ENCODE measurements at places on chromosomes 7 and 10. TPM values are rescaled to one million over a fixed set of nuclear protein-coding genes. Genes with fewer than 3 reads are reported as not detected.

- no peak for DNase-seq
Observed at GRCh38 chr7:131827421-131827820, 271.0 kb upstream of the PODXL start.

Gene C10orf67
- polyA plus RNA-seq, result 0.16 TPM

GRCh38 chr10:119310806-119311205, 103.4 kb downstream of the GRK5 start:
- DNase-seq, result no peak

GRCh38 chr10:4048236-4048864, 263.3 kb upstream of the KLF6 start:
- no peak for DNase-seq

GRCh38 chr10:99964791-99965190, 45.0 kb downstream of the DNMBP start:
- DNase-seq, result no peak

Gene IFT22
- polyA plus RNA-seq, result 65.4 TPM

GRCh38 chr10:93595378-93596161, 5.5 kb downstream of the RBP4 start:
- DNase-seq, result no peak

Gene ACTR3C
- 2.4 TPM for polyA plus RNA-seq

- DNase-seq, result peak; percentile 70
Observed at GRCh38 chr7:17680943-17681351, 259.3 kb downstream of the SNX13 start.

GRCh38 chr10:78248651-78249464, 215.2 kb downstream of the RPS24 start:
- peak; percentile 80 for DNase-seq

DNA sequence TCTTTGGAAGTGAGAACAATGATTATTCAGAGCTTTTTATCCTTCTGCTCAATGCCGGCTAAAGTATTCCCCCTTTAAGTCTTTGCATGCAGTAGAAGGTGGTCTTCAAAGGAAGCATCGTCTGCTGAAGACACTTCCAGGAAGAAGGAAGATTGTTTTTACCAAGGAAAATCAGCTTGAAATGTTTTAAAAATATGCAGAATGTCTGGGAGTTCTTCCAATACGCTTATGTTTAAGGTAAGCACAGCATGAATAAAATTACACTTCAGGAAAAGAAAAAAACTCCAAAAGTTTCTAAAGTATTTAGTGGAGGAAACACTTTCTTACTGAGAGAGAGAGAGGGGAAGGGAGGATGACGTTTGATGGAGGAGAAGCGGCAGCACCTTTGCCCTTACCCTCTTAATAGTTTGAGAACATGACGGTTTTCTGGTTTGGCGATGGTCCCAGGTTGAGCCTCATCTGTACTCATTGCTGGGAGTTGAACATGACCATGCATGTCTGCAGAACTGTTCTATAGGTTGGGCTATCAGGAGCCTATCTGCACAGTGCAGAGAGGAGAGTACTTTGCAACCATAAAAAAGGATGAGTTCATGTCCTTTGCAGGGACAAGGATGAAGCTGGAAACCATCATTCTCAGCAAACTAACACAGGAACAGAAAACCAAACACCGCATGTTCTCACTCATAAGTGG, 338.1 kb downstream of the ACTR3B start:
- DNase-seq, result no peak

GRCh38 chr10:78520737-78521430, 487.2 kb downstream of the RPS24 start:
- peak; percentile 29 for DNase-seq

Gene LIPJ
- 0.59 TPM for polyA plus RNA-seq

- DNase-seq, result no peak
Observed at GRCh38 chr10:3631701-3632330, 153.2 kb downstream of the KLF6 start.

DNA sequence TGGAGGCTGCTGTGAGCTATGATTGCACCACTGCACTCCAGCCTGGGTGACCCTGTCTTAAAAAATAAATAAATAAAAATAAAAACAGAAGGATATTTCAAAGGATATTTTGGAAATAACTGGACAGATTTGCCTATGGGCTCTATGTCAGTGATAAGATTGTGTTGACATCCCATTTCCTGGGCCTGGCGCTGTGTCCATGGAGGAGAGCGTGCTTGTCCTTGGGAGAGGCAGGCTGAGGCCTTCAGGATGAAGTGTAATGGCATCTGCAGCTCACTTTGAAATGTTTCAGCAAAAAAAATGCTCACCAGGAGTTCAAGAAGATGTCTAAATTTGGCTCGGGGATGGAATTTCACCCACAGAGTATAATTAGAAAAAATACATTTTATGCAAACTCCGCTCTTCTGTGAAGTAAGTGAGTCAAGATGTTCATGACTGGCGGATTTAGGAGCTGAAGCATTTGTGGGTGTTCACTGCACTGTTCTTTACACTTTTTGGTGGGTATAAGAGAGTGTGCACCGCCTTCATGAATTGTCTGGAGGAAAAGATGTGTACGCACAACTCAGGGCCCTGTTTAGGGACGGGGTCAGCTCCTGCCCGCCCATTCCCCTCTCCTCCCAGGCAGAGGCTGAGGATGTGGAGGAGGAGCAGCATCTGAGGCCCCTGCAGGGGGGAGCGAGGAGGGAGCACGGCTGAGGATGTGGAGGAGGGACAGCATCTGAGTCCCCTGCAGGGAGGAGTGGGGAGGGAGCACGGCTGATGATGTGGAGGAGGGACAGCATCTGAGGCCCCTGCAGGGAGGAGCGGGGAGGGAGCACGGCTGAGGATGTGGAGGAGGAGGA, 18.5 kb upstream of the FOXL3 start:
- DNase-seq, result no peak

DNA sequence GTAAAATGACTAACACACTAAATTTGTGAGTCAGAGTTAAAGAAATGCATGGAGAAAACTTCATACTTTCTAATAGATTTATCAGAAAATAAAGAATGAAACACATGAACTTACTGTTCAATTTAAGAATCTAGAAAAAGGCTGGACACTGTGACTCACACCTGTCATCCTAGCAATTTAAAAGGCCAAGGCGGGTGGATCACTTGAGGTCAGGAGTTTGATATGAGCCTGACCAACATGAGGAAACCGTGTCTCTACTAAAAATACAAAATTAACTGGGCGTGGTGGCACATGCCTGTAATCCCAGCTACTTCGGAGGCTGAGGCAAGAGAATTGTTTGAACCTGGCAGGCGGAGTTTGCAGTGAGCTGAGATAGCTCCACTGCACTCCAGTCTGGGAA, 1106.2 kb upstream of the LRRN3 start:
- DNase-seq, result no peak

Gene VENTX
- not detected for polyA plus RNA-seq

DNA sequence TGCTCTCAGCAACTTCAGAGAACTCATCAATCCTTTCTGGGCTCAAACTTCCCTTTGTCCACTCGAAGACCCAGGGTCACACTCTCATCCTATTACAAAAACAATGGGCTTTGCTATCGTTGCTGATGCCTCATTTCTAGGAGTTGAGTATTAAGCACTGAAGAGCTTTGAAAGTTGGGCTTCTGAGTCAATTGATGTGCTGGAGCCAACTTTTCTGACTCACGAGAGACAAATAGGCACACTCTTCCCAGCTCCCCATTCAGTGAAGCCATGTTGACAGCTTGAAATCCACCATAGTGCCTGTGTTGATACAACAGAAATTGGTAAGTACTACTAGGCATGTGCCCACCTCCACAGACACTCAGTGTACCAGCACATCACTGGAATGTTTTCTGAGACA, 97.5 kb upstream of the PRSS58 start:
- DNase-seq, result no peak

Gene IL15RA
- polyA plus RNA-seq, result 1.4 TPM

DNA sequence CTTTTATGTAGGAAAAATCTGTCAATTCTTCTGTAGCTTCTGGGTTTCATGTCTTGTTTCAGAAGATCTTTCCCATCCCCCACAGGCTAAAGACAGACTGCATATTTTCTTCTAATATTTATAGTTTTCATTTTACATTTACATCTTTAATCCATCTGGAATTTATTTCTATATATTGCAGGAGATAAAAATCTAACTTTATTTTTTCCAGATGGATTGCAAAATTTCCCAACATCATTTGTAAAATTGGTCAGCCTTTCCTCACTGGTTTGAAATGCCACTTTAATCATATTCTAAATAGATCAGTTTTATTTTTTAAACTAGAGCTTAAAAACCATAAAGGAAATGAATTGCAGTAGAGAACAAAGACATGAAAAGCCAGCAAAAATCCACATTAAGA, 46.9 kb downstream of the TMEM26 start:
- no peak for DNase-seq

GRCh38 chr7:12322903-12323300, 80.8 kb downstream of the VWDE start:
- DNase-seq, result no peak

Gene COL17A1
- polyA plus RNA-seq, result 0.18 TPM

DNA sequence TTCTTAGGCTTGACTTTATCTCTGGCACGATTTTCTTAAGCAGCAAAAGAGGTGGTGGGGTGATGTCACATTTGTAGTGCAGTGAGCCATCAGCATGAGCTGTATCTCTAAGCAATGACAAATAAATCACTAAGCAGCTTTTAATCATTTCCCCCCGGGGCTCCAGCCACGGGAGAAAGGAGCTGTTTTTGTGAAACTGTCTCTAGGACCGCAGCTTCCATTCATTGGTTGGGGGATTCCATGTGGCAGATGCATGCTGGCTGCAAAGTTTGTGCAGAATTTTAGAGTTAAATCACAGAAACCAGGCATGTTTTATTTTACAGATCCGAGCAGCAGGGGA, 464 bp downstream of the KIAA1217 start:
- DNase-seq, result peak; percentile 36

DNA sequence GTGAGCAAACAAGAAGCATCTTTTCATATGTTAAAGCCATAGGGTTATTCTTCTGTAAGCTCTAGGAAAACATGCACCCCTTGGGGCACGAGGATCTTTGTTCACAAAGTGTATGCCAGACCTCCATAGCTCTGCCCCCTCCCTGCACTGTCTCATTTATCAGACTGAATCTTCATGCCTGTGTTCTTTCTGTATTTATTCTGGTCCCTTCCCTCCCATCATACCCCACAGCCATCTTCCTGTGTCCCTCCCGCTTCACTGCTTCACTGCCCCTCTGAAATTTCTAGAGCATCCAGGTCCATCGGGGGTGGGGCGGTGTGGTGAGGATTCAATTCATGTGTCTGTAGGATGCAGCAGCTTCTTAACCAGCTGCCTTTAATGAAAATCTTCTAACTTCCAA, 7.5 kb downstream of the EPHB6 start:
- DNase-seq, result no peak

Gene SPDYE2B
- 0.72 TPM for polyA plus RNA-seq

DNA sequence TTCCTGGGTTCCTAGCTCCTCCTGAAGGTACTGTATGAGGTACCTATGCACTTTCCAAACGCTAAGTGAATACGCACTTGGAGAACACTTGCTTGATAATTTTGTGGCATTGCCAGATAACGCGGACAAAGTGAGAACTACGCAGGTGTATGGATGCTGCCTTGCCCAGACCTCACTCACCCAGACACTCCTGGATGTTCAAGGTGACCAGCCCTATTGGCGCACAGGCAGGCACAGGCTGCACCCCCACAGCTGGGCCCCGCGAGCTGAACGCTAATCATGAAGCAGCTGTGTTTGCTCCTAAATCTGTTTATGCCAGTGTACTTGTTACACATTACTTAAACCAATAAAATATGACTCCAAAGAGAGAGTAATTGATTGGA, 27.3 kb downstream of the DIP2C start:
- DNase-seq, result no peak

Gene PRRT4
- 13.2 TPM for polyA plus RNA-seq

DNA sequence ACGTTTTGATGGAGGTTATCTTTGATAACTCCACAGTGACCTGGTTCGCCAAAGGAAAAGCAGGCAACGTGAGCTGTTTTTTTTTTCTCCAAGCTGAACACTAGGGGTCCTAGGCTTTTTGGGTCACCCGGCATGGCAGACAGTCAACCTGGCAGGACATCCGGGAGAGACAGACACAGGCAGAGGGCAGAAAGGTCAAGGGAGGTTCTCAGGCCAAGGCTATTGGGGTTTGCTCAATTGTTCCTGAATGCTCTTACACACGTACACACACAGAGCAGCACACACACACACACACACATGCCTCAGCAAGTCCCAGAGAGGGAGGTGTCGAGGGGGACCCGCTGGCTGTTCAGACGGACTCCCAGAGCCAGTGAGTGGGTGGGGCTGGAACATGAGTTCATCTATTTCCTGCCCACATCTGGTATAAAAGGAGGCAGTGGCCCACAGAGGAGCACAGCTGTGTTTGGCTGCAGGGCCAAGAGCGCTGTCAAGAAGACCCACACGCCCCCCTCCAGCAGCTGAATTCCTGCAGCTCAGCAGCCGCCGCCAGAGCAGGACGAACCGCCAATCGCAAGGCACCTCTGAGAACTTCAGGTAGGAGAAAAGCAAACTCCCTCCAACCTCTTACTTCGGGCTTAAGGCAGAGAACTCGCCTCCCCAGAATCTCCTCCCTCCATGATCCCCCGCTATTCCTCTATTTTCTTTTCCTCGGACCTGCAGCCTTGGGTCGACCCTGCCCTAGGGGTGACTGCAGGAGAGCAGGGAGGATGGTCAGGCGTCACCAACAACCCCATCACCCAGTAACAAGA, at the start of gene SERPINE1:
TSS of gene SERPINE1 (plus strand) at position 454 of the 809 bp plus-strand sequence. CDS start 1,290 bp downstream, outside the sequence.
- DNase-seq, result peak; percentile 69

Measured in cardiac muscle cell (in vitro differentiated cells and primary cell).